ENCODE measurements at places on chromosomes 5 and 9. TPM values are rescaled to one million over a fixed set of nuclear protein-coding genes. Genes with fewer than 3 reads are reported as not detected.

Gene SPATA31C1
- not detected for total RNA-seq

Gene ELAVL2
- 3.0 TPM for total RNA-seq

Gene GPR151
- not detected for total RNA-seq

Gene ADAMTS6
- 22.0 TPM for total RNA-seq

Gene MLLT3
- 7.4 TPM for total RNA-seq

Gene C9
- 0.08 TPM for total RNA-seq

Gene STING1
- total RNA-seq = 55.8 TPM

Gene PCDHB16
- total RNA-seq = not detected

Gene IGFBPL1
- total RNA-seq = not detected

Gene MEIKIN
- not detected for total RNA-seq

Gene S1PR3
- 5.7 TPM for total RNA-seq

Gene HSPA4
- 128 TPM for total RNA-seq

Gene GLT6D1
- not detected for total RNA-seq

Gene C5orf34
- 4.3 TPM for total RNA-seq

Gene NRARP
- total RNA-seq = 1.1 TPM

Gene NIPAL4
- total RNA-seq = 30.4 TPM

Gene GLRA1
- total RNA-seq = not detected

Gene FAM163B
- not detected for total RNA-seq

Gene PCDHGB2
- 0.08 TPM for total RNA-seq

Gene DROSHA
- total RNA-seq = 33.3 TPM
